ENCODE measurements at places on chromosomes 7 and 10. TPM values are rescaled to one million over a fixed set of nuclear protein-coding genes. Genes with fewer than 3 reads are reported as not detected.

Gene FAM13C
- polyA plus RNA-seq, result not detected

- no peak for DNase-seq
These were observed 5.7 kb downstream of the C1GALT1 start for GRCh38 chr7:7188091-7188490.

- no peak for DNase-seq
These were observed 118.1 kb downstream of the GLRX3 start for GRCh38 chr10:130254243-130254642.

GRCh38 chr7:55308186-55308929 is 56.8 kb upstream of the LANCL2 start:
- no peak for DNase-seq

- no peak for DNase-seq
These were observed 36.5 kb downstream of the SEC61G start for GRCh38 chr7:54722502-54722901.

Gene ARPC1B
- 294 TPM for polyA plus RNA-seq

- DNase-seq, result no peak
These were observed 11.2 kb downstream of the LRIT2 start for GRCh38 chr10:84214046-84214572.

Gene ANKRD61
- 0.49 TPM for polyA plus RNA-seq

Gene RBM17
- 124 TPM for polyA plus RNA-seq

- DNase-seq, result no peak
These were observed 121.9 kb downstream of the PAXIP1 start for GRCh38 chr7:154881026-154881425.

GRCh38 chr10:31490858-31491504 is 172.0 kb downstream of the ZEB1 start:
- peak; percentile 11 for DNase-seq

GRCh38 chr7:2886900-2887299 is 42.8 kb upstream of the GNA12 start:
- DNase-seq, result peak; percentile 87

DNA sequence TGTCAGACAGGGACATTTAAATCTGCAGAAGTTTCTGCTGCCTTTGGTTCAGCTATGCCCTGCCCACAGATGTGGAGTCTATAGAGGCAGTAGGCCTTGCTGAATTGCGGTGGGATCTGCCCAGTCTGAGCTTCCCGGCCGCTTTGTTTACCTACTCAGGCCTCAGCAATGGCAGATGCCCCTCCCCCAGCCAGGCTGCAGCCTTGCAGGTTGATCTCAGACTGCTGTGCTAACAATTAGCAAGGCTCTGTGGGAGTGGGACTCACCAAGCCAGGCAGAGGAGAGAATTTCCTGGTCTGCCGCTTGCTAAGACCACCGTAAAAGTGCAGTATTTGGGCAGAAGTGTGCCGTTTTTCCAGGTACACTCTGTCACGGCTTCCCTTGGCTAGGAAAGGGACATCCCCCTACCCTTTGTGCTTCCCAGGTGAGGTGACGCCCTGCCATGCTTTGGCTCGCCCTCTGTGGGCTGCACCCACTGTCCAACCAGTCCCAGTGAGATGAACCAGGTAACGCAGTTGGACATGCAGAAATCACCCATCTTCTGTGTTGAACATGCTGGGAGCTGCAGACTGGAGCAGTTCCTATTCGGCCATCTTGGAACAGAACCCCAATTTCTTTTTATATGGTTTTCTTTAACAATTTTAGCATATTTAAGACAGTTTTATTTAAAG is 28.4 kb upstream of the VWDE start:
- DNase-seq, result no peak

GRCh38 chr10:113610631-113611601 is 52.9 kb downstream of the NRAP start:
- no peak for DNase-seq

DNA sequence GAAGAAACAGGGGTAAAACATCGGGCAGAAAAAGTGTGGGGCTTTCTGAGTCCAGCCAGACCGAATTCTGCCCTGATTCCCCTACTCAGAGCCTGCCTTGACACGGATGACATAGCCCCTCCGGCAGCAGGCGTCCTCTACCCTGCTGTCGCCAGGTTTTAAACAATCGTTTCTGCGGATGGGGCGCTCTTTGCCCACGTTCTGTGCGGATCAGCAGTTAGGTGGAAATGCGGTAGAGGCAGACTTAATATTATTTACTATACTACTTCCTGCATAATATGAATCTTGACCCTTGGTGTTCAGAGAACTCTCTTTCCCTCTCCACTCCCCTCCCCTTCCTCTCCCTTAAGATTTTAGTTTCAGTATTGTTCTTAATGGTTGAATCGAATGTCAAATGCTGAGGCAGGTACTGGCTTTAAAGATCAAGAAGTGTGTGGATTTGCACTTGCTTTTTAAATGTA is 2.4 kb downstream of the GATA3 start:
- no peak for DNase-seq

Gene LIPM
- not detected for polyA plus RNA-seq

Gene GPR37
- polyA plus RNA-seq, result 0.57 TPM

GRCh38 chr10:36073796-36074345 is 431.8 kb upstream of the FZD8 start:
- no peak for DNase-seq

GRCh38 chr10:100654782-100655325 is 90.5 kb upstream of the PAX2 start:
- DNase-seq, result no peak

DNA sequence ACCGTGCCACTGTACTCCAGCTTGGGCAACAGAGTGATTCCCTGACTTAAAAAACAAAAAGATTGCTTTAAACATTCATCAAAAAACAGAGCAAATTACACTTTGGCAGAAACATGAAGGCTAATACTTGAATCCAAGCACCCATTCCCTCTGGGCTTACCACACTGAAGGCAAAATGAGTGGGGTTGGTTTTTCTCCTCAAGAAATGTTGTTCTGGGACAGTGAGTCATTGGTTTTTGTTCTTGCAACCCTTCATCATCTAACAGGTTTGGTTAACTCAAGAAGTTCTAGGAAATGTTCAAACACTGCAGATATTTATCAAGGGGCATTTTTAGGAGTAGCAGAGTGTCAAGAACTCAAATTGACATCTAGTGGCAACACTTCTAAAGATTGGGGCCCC is 60.5 kb downstream of the KIAA1217 start:
- no peak for DNase-seq

Gene ATP6V0A4
- polyA plus RNA-seq, result 0.24 TPM

Gene PLAC9
- polyA plus RNA-seq, result not detected

Gene LOXL4
- 2.0 TPM for polyA plus RNA-seq

DNA sequence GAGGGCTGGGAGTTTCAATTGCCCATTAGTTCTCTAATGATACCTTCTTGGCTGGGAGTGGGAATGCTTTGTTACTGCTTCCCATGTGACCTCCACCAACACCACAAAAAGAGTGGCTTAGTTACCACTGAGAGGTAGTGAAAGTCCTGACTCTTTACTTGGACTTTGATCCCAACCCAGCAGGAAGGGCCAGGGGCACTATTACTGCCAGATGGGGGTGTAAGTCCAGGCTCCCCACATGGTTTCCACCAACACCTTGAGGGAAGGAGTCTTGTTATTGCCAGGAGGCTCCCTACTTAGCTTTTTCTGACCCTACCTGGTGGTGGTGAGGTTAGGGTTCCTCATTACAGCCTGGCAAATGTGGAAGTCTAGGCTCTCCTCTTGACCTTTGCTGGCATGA is 11.4 kb downstream of the GGCT start:
- DNase-seq, result no peak

Gene PAX4
- polyA plus RNA-seq, result not detected

Gene SPDYE2B
- not detected for polyA plus RNA-seq

GRCh38 chr7:101537205-101537604 is 91.9 kb downstream of the MYL10 start:
- no peak for DNase-seq

GRCh38 chr10:117609095-117609795 is 66.7 kb downstream of the EMX2 start:
- peak; percentile 84 for DNase-seq

Gene CLRN3
- polyA plus RNA-seq, result 0.08 TPM

GRCh38 chr7:1227071-1227804 is 5.4 kb upstream of the UNCX start:
- no peak for DNase-seq

GRCh38 chr10:73220989-73221388 is 26.1 kb downstream of the DNAJC9 start:
- no peak for DNase-seq

GRCh38 chr7:106327538-106328481 is 43.0 kb upstream of the NAMPT start:
- DNase-seq, result no peak

- no peak for DNase-seq
These were observed 14.0 kb upstream of the PKD1L1 start for GRCh38 chr7:47962262-47962661.

Gene PPP1R17
- not detected for polyA plus RNA-seq

GRCh38 chr7:157018997-157019608 is 8.6 kb upstream of the MNX1 start:
- no peak for DNase-seq

DNA sequence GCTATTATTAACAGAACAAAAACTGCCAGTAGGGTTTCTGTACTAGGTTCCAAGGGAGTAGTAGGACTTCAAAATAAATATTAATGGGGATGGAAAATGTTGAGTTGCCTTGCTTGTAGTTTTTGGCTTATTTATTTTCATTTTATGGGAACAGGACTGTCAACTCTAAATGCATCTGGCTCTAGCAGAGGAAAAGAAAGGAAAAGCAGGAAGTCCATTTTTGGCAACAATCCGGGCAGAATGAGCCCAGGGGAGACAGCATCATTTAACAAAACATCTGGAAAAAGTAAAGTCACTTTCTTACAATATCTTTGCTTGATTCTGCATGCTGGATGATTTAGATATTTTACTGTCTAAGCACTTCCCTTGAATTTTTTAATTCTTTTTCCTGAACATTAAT is 69.4 kb downstream of the NOC3L start:
- no peak for DNase-seq

DNA sequence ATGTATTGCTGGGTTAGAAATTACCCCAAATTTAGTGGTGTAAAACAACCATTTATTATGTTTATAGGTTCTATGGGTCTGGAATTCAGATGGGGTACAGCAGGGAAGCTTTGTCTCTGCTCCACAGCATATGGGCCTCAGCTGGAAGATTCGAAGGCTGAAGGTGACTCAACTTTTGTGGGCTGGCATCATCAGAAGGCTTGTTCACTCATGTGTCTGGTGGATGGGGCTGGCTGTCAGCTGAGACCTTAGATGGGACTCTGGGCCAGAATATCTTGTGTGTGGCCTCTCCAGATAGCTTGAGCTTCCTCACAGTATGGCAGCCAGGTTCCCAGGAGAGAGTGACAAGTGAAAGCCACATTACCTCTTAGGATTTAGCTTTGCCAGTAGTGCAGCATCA is 45.9 kb downstream of the ZNF503 start:
- DNase-seq, result no peak

Gene STRIP2
- 7.2 TPM for polyA plus RNA-seq

GRCh38 chr7:122316467-122317388 is 12.2 kb upstream of the FEZF1 start:
- DNase-seq, result no peak
